EH (cell line): ENCODE measurements at places on chromosomes 4 and X.

DNA sequence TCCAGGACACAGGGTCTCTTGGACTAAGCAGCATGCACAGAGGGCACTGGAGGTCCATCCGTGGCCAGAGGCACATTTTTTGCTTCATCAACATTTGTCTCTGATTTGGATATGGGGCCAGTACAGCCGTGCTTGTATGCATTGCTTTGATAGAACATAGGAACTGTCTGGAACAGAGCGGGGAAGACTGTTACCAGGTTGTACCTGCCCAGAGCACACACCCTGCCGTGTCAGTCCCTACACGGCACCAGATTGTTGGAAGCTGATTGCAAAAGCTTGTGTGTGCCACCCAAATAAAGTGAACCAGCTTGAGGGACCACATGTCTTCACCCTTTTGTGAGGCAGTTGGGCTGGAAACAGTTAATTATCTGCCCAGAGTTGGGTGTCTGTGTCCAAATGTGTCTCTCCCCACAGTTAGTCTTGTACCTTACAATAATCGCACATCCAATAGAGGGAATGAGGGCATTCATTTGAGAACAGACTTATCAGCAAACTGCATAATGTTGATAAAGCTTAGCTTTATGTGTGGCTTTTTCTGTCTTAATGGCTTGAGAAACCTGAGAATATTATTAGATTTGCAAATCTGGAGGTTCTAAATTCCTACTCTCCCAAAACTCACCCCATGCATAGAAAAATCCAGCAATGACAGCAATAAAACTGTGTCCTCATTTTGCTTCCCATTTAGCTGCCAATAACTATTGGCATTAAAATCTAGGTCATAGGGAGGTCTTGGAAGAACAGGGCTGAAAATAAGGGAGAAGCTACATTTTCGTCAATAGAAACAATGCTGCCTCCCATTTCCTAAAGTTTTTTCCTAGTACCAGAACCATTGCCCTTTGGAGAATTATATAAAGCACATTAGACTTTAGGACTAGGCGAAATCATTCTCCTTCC, 21.2 kb downstream of the KLF3 start:
- DNase-seq, result no peak

GRCh38 chrX:21438792-21439191, 64.6 kb downstream of the CNKSR2 start:
- no peak for DNase-seq

DNA sequence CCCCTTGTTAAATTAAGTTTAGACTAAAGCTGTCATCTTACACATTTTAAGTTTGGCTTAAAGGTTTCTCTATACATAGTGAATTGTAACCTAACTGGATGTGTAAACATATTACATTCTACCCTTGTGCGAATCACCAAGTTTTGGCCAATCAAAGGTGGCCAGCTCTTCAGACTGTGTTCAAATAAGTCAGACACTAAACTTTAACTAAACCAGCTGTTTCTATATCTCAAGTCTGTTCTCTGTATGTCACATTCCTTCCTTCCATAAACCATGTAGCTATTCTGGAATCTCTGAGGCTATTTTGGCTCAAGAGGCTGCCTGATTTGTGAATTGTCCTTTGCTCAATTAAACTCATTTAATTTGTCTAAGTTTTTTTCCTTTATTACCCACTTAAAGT, 6.7 kb downstream of the SULT1B1 start:
- no peak for DNase-seq

DNA sequence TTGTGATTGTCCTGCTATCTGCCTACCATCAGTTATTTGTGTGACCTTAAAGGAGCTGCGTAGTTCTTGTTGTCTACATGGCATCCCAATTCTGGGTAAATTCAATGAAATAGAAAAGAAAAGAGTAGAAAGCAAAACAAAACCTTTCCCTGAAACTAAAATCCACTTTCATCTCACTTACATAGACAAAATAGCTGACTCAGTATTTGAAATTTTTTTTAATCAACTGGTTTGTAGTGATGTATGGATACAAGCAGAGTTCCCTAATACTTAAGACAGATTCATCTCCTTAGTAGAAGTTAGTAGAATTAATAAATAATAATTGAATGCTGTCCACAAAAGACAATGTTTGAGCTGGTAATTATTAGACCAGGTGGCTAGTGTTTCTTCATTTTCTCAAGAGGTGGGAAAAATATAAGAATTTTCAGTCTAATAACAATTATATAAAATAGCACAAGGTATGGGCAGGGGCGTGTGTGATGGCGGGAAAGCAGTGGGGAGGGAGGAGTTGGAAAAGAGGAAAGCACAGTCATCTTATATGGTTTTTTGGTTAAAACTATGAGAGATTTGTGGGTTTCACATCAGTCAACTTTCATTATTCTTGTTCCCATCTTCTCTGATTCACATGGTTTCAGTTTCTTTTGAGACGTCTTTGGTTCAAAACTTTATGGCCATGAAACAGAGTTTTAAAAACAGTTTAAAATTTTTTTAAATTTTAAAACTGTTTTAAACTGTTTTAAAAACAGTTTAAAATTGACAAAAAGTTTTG, 275.2 kb downstream of the SPRY1 start:
- DNase-seq, result no peak

- DNase-seq, result no peak
Observed at GRCh38 chr4:38619316-38619715, 44.7 kb upstream of the KLF3 start.

GRCh38 chr4:154399259-154399974, 92.2 kb downstream of the DCHS2 start:
- DNase-seq, result peak; percentile 41

DNA sequence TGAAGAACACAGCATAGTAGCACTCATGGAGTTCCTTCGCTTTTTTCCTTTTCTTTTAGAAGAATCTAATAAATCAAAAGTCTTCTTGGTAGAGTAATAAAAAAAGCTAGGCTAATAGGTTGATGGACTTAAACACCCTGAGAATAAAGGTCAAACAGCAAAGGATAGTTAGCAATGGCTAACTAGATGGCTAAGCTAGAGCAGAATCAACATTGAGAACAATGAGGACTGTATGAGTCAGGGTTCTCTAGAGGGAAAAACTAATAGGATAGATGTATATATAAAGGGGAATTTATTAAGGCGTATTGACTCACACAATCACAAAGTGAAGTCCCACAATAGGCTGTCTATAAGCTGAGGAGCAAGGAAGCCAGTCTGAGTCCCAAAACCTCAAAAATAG, 550.9 kb downstream of the GLUD2 start:
- no peak for DNase-seq
